ENCODE measurements at places on chromosomes 2 and 18.

DNA sequence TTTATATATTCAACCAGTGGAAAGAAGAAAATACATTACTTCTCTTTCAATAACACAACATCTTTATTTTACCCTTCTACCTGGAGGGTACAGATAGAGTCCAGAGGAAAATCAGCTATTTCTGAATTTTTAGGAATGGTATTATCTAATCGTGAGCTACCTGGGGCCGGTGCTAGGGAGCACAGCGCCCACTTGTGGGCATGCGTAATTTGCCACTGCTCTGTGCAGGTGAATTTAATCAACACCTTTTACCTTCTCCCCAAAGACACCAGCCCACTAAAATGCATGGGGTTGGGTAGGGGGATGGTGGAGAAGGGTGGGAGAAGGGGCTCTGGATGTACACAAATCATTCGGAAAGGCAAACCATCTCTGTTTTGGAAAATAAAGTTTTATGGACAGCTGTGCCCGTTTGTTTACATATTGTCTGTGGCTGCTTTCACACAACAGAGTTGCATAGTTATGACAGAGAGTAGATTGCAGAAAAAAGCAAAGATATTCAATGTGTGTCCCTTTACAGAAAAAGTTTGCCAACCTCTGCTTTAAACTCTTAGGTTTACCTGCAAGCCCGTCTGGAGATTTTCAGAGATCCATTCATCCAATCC lies 51.5 kb upstream of the DCC start:
- no peak for DNase-seq

GRCh38 chr2:10240161-10240681 lies 62.5 kb upstream of the HPCAL1 start:
- no peak for DNase-seq

GRCh38 chr2:174752403-174753037 lies 11.8 kb downstream of the CHRNA1 start:
- DNase-seq, result peak; percentile 61

- DNase-seq, result no peak
These were observed 9.8 kb downstream of the MYOM1 start for GRCh38 chr18:3209859-3210569.

GRCh38 chr2:28506112-28506910 lies 10.5 kb downstream of the PLB1 start:
- no peak for DNase-seq

GRCh38 chr2:57758686-57759085 lies 287.9 kb upstream of the VRK2 start:
- no peak for DNase-seq

- DNase-seq, result no peak
These were observed 84.7 kb downstream of the CDC42EP3 start for GRCh38 chr2:37586663-37587317.

- DNase-seq, result no peak
These were observed 58.8 kb downstream of the PARD3B start for GRCh38 chr2:204604061-204604460.

- no peak for DNase-seq
These were observed 317.9 kb upstream of the TNP1 start for GRCh38 chr2:217177720-217178119.

DNA sequence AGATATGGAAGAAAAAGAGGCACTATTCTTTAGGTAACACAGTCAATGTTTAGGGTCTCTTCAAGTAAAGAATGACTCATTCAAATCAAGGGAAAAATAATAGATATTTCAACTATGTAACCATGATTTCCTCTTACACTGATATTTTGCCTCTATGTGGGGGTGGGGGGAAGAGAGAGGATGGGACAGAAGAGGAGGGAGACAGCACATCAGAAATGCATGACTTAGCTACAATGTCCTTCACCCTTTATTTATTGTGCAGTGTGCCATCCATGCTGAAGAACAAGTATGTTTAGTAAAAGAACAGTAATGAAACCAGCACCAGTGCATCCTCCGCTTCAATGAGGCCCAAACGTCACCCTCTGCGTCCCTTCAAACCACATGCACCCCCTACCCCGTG lies 204.8 kb downstream of the HDAC4 start:
- DNase-seq, result no peak

GRCh38 chr18:56641714-56642337 lies 3.4 kb upstream of the TXNL1 start:
- no peak for DNase-seq

- DNase-seq, result no peak
These were observed 860.6 kb upstream of the ZEB2 start for GRCh38 chr2:145380436-145381017.

DNA sequence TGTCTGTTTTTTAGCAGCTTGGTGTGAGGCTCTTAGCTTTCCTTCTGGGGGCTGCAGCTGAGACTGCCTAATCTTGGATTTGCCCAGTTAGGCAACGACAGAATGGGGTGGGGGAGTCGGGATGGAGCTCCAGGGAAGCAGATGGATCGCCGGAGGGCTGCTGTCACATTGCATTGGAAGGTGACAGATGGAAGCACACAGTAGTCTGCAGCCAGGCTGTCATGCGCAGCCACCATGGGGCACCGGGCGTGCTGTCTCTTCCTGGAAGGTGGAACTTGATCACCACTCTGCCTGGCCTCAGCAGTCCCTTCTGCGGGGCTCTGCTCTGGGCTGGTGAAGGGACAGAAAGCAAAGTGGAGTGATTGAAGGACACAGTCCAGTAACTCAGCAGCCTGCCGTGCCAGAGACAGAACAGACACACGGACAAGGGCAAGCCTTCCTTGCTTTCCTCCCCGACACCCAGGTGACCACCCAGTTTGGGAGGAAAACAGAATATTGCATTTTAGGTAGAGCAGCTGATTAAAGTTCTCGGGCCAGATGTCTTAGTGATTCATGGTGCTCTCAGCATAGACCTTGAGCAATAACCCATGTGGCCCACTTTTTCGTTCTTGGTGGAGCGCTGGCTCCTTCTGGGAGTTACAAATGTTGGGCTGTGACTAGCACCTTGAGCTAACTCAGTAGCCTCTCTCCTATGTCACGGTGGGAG lies 40.9 kb downstream of the RNF144A start:
- no peak for DNase-seq

DNA sequence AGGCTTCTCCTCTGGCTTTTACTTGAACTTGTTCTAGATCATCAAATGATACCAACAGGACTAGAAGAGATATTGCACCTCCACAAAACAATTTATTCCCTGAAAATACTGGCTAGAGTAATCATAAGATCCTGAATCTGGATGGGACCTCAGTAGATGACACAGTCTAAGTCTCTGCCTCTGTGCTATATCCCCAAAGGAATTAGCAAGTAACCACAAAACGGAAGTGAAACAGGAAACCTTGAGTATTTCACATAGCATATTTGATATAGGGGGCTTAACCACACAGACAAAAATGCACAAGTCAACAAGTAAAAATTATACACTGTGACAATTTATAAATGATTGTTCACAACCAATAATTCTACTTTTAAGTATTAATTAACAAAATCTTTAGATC lies 456.9 kb upstream of the TNP1 start:
- no peak for DNase-seq

- no peak for DNase-seq
These were observed 108.8 kb upstream of the HAAO start for GRCh38 chr2:42901076-42901640.

DNA sequence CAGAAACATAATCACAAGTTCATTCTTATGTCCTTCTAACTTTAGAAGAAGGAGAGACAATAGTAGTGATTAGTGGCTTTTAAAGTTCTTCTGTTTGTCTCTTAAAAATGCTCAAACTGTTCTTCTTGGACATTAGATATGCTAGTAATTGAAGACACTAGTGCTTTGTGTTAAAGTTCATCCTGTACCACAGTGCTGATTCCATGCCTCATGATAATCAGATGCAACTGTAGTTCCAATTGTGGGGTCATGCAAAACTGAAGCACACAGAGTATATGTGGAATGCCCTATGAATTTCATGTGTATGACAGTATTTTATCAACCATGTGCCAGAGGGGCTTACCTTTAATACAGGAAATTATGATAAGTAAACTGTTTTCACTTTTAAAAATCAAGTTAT lies 11.4 kb upstream of the KCNJ13 start:
- no peak for DNase-seq

DNA sequence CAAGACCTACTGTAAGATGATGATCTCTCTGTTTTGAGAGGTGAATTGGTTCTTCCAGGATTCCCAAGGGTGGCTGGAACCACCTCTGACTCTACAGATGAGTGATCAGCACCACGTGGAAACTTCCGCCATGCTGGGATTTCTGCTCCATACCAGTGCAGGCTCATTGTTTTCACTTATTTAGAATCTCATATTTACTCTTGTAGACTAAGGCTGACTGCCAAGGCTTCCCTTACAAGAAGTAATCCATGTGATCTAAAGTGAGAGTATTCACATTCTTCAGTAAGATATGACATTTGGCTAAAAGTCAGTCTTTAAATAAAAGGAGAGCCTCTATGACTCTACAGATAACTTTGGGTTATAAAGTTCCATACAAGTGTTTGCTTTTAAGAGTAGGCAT lies 322.9 kb upstream of the RAB12 start:
- DNase-seq, result no peak

DNA sequence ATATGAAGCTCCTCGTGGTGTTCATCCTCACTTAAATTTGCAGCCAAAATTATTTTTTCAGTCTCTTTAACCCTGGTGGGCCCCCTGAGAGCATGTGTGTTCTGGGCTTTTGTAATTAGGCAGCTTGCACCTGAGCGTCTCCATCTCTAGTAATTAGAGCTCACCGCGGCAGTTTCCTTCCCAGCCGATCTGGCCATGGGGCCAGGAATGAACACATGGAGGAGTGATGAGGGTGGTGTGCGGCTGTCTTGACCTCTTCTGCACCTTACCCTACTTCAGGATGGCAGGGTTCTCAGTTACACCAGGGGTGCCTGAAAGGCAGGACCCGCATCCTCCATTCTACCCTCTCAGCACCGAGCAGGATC lies 98.5 kb downstream of the AFF3 start:
- DNase-seq, result no peak

GRCh38 chr2:79935046-79935732 lies 369.4 kb downstream of the LRRTM1 start:
- no peak for DNase-seq

GRCh38 chr2:53485021-53485728 lies 282.4 kb upstream of the CHAC2 start:
- DNase-seq, result no peak

GRCh38 chr2:118848381-118849225 lies 1.2 kb upstream of the EN1 start:
- no peak for DNase-seq

DNA sequence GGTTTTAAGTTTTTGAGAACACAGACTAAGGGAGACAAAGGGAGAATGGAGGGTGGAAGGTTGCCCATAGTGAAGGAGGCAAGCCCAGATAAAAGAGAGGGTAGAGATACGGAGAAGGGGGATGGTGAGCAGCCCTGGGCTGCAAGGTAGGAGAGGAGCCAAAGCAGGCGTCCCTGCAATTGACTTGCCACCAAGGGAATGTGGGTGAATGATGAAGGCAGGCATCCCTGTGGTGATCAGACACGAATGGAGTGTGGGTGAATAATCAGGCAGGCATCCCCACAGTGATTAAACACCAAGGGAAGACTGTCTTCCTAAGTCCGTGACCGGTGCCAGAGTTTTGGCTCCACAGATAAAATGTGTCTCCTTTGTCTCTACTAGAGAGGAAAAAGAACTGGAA lies 16.5 kb upstream of the ALPK2 start:
- no peak for DNase-seq

DNA sequence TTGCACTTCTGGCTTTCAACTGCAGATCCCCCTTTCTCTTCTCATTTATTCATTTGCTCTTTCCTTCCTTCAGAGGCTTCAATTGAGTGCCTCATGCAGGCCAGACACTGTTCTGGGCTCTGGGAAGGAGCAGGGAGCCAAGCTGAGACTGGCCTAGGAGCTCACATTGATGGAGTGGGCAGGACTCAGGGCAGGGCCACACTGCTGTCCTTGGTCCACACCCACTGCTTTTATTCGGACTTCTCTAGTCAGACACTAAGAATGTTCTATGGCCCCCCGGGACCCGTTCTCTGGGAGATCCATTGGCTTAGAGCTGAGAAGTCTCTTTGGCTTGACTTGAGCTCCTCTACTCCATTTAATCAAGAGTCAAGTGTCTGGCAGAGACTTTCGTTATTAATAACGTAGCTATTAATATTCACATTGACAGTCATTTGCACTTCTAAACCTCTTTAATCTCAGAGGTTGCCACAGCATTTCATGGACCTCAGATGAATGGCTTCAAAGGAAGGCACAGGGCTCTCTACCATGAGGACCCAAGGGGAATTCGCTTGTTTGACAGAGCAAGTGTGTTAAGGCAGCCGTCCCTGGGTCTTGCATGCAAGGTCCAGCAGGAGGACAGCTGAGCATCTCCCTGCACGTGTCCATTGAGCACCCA lies 20.1 kb downstream of the SH3RF3 start:
- no peak for DNase-seq

DNA sequence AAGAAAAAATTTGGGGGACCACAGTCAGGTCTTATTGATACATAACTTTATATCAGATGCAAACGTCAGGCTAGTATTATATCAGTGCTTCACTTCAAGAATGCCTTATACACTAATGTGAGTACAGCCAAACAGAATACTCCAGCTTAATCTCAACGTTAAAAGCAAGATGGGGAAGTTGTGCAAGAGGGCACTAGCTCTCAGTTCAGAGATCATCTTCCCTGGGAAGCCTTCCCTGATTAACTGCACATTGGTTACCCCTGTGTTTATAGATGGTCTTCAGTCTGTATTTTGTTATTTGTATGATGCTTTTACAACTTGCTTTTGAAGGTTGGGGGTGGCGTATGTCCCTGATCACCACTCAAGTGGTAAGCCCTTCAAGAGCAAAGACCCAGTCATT lies 11.4 kb downstream of the EPAS1 start:
- DNase-seq, result no peak

DNA sequence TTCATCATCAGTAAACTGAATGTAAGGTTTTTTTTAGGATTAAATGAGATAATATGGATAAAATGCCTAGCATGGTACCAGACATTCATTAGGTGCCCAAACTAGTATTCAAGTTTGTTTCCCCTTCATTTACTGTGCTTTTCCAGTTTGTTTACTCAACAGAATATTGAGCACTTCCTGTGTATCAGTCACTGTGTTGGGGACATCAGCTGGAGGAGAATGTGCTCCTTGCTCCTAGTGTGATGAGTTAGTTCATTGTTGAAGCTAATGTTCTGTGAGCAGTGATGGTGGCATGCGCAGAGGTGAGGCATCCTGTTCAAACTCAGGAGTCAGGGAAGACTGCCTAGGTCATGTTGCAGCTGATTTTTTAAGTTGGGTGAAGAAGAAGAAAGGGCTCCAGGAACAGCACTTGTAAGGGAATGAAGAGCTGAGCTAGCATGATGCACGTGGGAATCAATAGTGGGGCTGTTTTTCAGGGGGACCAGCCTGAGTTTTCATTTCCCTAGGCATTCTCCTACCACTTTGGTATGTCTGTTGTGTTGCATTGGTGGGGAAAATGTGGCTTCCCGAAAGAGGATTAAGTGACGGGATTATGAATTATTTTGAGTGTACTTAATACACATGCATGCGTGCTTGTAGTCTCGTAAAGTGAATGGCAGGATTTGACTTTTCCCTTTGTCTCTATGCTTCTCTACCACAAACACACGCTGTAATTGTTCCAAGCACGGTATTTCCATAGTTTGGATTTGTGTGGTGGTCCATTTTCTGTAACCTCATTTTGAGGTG lies 23.7 kb downstream of the TTLL4 start:
- DNase-seq, result no peak

GRCh38 chr18:45775241-45775676 lies 50.2 kb upstream of the SIGLEC15 start:
- peak; percentile 51 for DNase-seq

All from CD4-positive, alpha-beta T cell treated with Interleukin-4 for 4 hours (primary cell).